Femur (tissue), 1 donor: ENCODE measurements at places on chromosomes 1 and 21.

GRCh38 chr1:161952607-161953172 lies 71.0 kb downstream of the OLFML2B start:
- no peak for DNase-seq

GRCh38 chr1:50651476-50652263 lies 228.4 kb upstream of the DMRTA2 start:
- no peak for DNase-seq

DNA sequence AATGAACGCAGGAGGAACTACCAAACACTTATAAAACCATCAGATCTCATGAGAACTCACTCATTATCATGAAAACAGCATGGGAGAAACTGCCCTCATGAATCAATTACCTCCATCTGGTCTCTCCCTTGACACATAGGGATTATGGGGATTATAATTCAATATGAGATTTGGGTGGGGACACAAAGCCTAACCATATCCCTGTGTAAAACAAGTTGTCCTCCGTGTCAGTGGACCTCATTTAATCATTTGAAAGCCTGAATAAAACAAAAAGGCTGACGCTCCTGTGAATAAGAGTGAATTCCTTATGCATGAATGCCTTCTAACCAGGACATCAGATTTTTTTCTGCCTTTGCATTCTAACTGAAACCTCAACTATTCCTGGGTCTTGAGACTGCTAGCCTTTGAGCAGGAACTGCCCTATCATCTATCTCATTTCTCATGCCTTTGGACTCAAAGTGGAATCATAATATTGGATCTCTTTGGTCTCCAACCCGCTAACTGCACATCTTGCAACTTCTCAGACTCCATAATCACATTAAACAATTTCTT lies 648.8 kb downstream of the ADGRL2 start:
- no peak for DNase-seq

GRCh38 chr1:115463347-115463746 lies 125.3 kb upstream of the NGF start:
- DNase-seq = no peak

GRCh38 chr21:43902441-43902840 lies 37.4 kb downstream of the AGPAT3 start:
- DNase-seq = no peak

DNA sequence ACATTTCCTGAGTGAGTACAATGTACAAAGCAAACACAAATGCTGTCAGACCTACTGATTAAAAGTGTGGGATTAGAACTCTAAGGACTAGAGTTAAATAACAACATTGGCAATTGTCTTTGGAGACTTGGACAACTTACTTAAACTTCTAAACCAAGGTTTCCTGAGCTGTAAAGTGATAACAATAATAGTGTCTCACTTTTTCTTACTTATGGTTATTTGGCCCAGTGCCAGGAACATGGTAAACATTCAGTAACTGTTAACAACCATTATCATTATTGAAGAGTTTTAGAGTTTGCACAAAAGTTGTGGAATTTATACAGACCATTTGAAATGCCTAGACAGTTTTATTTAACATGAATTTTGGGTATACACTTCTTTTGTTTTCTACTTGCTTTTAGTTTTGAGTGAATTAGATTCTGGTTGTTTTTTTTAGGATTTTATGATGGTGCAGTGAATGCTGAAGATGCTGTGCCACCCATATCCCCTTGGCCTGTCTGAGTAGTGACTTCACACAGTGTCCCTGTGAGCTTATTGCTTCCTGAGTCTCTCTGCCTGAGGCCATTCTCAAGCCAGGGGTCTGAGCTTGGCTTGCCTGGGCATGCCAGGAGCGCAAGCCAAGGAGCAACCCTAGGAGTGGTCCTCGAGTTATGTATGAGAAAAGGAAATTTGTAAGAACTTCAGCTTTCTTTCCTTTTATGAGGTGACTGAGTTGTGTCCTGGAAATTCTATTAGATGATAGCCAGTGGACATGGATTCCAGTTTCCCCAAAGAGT lies 932.8 kb downstream of the TTLL7 start:
- DNase-seq = no peak

- peak; percentile 83 for DNase-seq
Observed at GRCh38 chr1:64965366-64966157, 787 bp downstream of the JAK1 start.

DNA sequence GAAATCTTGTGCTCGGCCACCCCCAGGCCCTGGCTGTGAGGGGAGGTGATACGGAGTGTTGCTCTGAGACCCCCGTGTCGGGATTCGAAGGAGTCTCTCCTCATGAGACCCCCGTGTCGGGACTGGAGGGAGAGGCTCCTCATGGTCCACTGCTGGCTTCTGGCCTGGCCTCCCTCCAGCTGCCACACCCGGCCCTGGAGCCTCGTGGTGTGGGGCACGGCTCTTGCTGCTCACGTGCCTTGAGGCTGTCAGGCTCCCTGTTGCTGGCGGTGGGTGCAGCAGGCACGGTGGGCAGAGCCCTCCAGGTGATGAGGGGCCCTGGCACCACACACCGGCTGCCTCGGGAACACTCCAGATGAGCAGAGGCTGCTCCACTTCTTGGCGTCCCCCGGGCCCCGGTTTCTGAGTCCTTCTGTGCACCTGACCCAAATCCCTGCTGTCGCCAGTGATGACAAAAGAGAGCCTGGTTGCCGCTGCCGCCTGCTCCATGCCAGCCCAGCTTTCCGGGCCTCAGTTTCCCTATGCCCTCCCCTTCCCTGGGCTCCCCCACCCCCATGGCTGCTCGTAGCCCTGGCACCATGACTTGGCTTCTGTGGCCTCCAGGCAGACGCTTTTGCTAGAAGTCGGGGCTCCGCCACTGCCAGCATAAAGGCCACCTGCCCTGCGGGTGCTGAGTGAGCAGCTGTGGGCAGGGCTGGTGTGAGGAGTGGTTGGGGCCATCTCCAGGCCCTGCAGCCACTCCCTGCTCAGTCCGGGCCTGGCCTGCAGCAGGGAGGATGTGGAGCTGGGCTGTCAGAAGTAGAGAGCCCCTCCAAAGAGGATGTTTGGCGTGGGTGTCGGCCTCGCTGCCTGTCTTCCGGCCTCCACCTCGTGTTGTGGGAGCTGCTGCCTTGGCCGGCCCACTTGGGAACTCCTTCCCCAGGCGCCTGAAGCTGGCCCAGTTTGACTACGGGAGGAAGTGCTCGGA lies 11.8 kb downstream of the TMEM240 start:
- no peak for DNase-seq

DNA sequence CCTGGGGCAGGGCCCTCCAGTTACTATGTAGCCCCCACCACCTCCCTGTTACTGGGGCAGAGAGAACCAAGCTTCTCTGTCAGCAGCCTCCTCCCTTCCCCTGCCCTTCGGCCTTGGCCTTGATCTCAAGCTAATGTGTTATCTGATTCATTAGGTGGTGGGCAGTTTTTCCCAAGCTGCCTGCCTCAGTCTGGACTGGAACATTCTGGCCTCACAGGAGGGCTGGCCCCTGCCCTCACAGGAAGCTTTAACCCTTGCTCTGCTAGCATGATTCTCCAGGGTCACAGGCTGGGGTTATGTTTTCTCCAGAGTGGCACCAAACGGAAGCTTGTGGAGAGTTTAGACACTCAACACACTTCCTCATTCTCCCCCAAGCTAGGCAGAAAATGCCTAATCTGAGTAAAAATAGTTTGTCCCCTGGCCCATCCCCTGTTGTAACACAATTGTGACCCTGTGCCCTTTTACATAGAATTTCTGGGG lies 37.2 kb upstream of the SLC6A9 start:
- DNase-seq = no peak

DNA sequence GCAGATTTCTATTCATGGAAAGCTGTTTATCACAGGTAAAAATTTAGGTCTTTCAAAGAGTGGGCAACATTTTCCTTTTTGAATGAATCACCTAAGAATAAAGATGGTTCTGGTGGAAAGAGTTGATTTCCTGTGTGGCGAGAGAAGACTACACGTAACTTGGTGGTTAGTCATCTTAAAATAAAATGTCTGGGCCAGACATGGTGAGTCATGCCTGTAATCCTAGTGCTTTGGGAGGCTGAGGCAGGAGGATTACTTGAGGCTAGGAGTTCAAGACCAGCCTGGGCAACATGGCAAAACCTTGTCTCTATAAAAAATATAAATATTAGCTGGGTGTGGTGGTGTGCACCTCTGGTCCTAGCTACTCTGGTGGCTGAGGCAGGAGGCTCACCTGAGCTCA lies 65.7 kb downstream of the DISP1 start:
- no peak for DNase-seq

GRCh38 chr1:5758000-5758858 lies 234.0 kb downstream of the NPHP4 start:
- DNase-seq = no peak

GRCh38 chr1:51072043-51072439 lies 30.0 kb upstream of the C1orf185 start:
- no peak for DNase-seq

DNA sequence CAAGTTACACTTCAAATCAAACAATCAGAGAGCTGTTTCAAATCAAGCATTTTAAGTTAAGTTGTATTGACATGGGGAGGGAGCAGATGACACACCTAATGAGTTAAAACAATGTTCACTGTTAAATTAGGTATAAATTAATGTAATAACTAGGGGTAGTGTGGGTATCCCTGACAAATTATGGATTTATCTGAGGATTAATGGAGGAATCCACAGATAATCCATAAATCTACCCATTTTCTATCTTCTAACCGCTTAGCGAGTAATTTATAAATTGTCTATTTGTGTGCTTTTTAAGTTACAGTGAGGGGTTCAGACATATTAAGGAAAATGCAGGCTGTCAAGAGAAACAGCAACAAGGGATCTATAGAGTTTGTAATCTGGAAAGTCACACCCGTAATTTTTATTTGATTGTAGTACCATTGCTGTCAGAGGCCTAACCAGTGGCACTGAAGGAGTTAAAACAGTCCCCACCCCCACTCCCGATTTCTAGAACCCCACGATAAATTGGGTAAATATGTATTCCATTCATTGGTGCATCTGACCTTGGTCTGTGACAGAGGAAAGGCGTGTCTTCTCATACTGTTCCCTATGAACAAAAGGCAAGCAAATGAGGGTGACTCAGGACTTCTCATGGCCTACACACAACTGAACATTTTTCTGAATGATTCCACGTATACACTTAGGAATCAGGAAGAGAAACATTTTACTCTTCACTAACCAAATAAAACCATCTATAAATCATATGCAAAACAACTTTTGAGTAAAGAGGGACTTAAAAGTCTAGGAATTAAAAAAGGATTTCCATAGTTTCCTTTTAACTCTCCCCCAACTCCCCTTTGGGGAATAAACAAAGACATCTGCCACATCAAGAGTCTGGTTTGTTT lies 7.4 kb downstream of the IRF2BP2 start:
- DNase-seq = no peak

- no peak for DNase-seq
Observed at GRCh38 chr1:14972107-14972506, 181.4 kb upstream of the TMEM51 start.

GRCh38 chr1:212560933-212561460 lies 47.6 kb upstream of the ATF3 start:
- DNase-seq = no peak
